ENCODE measurements at places on chromosomes 13 and 19.
A peak's percentile ranks its signal among the peaks of the same experiment; 100 is the strongest.

DNA sequence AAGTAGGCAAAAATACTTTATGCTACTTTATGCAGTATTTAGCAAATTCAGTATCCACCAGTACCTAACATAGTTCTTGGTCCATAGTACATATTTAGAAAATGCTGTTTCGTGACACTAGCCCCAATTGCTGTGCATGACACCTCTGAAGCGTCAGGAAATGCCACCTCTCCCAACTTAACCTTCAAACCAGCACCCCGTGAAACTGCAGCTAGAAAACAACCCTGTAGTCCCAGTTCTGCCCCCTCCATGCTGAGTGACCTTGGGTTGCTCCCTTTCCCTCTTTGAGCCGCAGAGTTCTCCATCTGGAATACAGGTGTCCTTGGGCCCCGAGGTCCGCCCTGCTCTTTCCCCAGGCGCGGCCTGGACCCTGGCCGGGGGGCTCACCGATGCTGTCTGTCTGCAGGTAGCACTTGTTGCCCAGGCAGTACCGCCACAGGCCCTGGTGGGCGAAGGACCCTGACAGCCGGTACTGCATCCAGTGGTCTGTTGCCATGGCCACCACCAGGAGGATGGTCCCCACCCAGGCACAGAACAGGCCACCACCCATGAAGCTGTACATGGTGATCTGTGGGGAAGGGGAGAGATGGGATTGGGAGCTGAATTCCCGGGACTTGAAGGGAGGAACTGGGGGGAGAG lies 773 bp downstream of the LIM2 start:
- DNase-seq = no peak

- peak; percentile 71 for DNase-seq
Measured at GRCh38 chr13:106063591-106064313, 471.7 kb downstream of the EFNB2 start.

- no peak for DNase-seq
Measured at GRCh38 chr13:86792153-86792651, 879.0 kb upstream of the SLITRK5 start.

DNA sequence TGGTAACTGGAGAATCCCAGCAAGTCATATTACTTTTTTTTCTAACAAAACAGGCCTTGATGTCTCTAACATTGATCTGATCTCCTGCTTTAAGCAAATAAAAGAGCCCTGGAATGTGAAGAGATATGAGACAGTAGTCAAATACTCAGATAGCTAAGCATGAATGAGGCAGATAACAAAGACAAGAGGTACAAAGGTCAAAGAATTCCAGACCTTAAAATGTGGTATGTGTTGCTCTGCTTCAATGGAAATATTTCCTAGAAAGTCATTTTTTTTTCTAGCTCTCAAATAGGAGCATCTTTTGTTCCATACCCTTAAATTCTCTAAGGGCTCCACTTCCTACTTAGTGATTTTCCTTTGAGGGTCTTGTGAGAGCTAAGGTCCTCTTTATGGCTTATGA lies 54.6 kb downstream of the ZNF254 start:
- no peak for DNase-seq

GRCh38 chr13:101919541-101920181 lies 467.2 kb downstream of the ITGBL1 start:
- peak; percentile 18 for DNase-seq

GRCh38 chr13:110575322-110576069 lies 14.0 kb upstream of the RAB20 start:
- DNase-seq = peak; percentile 49

GRCh38 chr13:94419304-94419924 lies 60.1 kb downstream of the DCT start:
- DNase-seq = peak; percentile 70

DNA sequence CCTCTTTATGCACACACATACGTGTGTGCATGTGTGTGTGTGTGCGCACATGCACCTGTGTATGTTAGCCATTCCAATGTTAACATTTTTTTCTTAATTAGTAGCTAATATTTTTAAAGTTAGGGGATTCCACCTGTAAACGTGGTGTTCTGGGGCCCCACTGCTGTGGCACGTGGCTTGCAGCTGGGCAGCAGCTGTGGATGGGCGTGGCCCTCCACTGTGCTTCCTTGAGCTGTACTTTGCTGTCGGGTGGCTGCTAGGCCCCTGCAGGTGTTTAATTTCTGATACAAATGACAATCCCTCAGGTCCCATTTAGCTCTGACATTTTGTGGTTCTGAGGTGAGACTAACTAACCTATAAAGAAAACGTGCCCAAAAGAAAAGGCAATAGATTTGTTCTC lies 58.9 kb upstream of the GJB6 start:
- DNase-seq = no peak

DNA sequence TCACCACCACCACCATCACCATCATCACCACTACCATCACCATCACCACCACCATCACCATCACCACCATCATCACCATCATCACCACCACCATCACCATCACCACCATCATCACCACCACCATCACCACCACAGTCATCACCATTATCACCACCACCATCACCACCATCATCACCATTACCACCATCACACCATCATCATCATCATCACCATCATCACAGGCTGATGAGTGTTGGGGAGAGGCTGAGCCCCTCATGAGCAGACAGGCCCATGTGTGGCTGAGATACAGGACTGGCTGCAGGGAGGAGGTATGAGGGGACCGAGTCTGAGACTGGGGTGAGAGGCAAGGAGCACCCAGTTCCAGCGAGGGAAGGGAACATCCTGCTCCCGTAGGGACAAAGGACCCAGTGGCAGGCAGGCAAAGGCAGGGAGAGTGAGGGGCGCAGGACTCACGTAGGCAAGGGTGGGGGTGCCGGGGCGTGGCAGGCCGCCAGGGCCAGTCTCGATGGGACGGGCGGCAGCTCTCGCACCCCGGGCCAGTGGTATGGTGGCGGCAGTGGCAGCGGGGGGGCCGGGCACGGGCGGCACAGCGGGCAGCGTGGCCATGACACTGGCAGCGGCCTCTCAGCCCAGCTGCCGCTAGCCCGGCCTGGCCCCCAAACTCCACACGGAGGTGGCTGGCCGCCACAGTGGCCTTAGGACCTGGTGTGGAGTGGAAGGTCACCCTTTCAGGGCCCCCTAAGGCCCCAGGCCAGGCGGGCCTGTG lies 2.7 kb downstream of the NTN5 start:
- DNase-seq = no peak

- DNase-seq = no peak
Measured at GRCh38 chr13:41561170-41561569, 103.8 kb downstream of the RGCC start.

DNA sequence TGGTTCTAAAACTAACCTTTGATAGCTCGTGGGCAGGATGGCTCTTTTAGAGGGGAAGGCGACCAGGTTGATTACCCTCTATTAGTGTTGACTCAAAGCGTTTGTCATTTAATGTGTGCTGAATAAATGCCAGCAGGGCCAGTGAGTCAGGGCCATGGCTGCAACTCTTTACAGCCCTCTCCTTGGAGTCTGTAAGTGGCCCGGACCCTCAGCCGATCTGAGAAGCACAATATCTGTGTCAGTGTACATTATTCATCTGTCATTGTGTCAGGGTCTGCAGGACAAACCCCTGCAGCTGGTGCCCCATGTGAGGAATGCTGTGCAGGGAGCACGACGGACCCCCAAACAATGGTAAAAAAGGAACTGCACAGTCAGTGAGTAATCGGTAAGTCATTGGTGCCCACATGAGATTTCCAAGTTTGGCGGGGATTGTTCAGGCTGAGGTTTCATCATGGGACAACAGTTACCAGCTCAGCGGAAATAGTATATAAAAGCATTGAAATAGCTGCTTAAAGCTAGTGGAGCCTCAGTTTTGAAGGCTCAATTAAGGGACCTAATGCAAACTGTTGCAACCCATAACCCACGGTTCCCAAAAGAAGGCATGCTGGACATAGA lies 139.1 kb downstream of the ZNF675 start:
- DNase-seq = peak; percentile 42

DNA sequence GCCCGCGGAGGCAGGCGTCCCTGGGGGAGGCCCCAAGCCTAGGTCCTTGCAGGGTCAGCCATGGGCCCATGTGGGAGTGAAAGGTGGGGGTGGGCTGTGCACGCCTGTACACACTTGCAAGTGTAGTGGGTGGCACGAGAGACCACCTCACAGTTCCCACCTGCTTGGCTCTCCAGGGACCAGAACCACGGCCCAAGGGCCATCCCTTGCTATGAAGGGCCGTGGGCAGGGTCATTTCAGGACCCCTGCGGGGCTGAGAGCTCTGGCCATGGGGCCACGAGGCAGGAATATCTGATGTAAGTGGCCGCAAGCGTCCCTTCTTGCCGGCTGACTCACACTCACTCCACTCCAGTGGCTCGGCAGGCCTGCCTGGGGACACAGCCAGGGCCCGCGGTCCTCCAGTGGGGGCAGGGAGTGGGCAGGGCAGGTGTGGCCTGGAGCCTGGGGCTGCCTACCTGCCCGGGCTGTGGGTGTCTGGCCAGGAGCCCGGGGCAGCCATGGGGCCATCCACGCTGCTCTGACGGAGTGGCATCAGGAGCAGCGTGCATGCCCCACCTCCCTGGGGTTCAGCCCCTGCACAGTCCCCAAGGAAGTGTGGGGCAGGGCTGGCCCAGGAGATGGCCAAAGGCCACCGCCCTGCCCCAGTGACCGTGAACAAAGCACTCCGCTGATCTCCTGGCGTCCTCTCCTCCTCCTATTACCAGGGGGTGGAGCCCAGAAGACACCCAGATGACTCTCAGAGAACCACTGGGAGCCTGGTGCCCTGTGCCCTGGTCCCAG lies 8.6 kb upstream of the MKNK2 start:
- peak; percentile 91 for DNase-seq

GRCh38 chr19:14349426-14349825 lies 31.8 kb upstream of the ADGRE5 start:
- no peak for DNase-seq

DNA sequence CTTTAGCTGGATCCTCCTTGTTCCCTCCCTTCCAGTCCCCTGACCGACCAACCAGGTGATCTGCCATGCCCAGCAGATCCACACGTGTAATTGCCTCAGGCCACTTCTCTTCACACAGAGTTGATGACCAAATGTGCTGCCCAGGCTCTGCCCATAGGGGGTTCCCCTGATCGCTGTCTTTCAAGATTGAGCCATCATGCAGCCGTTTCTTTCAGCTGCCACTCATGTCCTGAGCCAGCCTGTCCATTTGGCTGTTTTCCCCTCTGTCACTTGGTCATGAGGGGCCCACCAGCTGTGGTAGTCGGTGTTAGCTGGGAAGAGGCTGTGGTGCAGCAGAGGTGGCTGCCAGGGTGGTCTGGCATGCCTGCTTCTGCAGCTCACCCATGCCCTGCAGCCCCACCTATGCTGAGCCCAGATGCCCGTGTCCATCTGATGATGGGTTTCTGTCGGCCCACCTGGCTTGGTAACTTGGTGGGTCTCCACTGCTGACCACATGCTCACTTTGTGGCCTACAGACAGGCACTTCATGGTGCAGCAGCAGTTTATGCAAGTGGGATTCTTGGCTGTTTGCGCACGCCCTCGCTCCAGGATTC lies 35.6 kb upstream of the GPR183 start:
- DNase-seq = no peak

DNA sequence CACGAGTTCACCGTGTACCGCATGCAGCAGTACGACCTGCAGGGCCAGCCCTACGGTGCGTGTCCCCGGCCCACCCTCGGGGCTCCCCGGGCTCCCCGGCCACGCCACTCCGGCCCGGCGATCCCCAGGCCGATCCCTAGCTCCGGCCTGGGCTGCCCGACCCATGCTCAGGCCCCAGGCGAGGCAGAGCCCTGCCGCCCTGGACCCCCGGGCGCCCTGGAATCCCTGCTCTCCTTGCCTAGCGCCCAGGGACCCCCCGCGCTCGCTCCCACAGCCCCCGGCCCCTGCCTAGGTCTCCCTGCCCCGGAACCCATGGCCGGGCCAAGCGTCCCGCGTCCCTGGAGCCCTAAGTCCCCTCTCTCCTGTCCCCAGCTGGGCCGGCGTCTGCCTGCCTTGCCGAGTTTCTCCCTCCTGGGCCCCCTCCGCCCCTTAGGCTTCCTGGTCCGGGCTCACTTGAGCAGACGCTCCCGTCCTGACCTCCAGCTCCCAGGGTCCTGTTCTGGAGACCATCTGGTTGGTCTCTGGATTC lies 494 bp downstream of the NCLN start:
- peak; percentile 6 for DNase-seq

DNA sequence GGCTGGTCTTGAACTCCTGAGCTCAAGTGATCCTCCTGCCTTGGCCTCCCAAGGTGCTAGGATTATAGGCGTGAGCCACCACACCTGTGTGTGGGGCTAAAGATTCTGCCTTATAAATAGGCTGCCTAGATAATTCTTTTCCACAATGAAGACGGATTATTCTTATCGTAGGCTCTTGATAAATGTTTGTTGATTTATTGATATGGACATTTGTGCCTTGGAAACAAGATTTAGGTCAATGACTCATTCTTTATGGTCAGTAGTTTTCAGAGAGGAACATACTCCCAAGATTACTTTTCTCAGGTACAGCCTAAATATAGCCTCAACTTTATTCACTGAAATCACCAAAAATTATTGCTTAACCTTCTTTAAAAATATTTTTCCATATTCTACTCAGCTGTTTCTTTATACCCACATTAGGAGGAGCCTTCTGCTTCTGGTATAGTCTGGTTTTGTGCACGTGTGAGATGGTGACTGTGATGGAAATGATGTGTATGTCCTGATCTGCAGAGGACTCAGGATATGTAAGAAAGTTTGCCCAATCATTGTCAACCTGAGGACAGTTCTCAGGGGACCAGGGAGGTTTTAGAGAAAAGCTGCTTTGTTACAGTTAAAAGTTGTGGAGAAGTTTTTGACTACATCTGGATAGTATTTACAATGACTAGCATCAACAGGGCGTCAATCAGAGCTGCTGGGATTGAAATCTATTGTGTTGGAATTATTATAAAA lies 208.9 kb downstream of the DNAJC15 start:
- DNase-seq = no peak

- no peak for DNase-seq
Measured at GRCh38 chr19:6793411-6793810, 20.9 kb downstream of the VAV1 start.

DNA sequence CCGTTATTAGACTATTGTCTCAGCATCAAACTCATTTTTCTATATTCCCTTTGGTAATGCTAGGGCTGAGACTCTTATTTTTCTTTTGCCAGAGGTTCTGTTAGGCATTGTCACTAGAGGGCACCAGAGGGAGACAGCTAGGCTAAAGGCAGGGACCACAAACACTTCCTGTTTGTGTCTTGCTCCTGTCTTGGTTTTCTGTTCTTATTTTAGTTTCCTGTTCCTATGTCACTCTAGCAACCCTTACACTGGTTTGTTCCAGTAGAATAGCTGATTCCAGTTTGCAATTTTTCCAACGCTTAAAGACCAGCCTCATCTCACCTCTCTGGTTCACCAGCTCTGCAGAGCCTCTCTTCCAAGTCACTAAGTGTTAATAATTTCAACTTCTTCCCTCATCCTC lies 772.0 kb downstream of the DIAPH3 start:
- peak; percentile 75 for DNase-seq

DNA sequence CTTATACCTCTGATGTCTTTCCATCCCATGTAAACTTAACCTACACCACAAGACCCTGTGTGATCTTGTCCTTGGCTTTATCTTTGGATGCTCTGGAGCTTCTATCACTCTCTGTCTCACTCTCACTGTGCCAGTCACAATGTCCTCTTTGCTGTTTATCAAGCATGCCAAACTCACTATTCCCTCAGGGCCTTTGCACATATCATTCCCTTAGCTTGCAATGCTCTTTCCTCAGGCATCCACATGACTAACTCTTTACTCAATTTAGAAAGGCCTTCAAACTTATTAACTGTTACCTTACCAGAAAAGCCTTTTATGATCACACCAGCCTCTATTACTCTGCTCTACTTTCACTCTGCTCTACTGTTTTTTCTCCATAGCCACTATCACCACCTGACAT lies 354.1 kb downstream of the RFC3 start:
- peak; percentile 17 for DNase-seq

Measured in kidney tubule cell (primary cell).